ENCODE measurements at places on chromosomes 1 and 21. TPM values are rescaled to one million over a fixed set of nuclear protein-coding genes. Genes with fewer than 3 reads are reported as not detected.
A peak's percentile ranks its signal among the peaks of the same experiment; 100 is the strongest.

FOXO6 gene
- total RNA-seq = 0.22 TPM

DNA sequence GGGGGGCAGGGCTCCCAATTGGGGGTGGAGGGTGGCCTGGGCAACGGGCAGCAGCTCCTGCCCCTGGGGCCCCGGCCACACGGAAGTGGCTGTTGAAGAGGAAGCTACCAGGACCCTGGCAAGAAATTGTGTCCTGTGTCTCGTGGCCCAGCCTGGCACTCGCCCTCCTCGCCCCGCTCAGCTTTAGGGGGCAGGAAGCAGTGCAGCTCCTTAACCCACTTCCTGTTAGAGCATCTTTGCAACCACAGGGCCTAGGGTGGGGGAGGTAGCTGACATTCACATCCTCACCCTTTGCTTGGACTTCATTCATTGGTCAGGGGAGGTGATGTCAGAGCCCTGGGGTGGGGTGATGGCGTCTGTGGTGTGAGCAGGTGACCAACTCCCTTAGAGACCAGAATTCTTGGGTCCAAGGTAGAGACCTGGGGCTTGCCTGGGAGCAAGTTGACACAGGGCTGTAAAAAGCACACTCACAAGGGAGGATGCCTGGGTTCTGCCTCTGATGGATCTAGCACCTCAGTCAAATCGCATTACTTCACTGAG lies at the start of gene ARHGAP30:
ARHGAP30 (minus strand) TSS at position 161 of the 540 bp plus-strand sequence. CDS start 267 bp downstream, outside the sequence.
- peaks cover 17% of the 10 kb centered on the region for H3K36me3 ChIP-seq
- no peak within 1 kb of the TSS for H3K27ac ChIP-seq
- DNase-seq = no peak

DNA sequence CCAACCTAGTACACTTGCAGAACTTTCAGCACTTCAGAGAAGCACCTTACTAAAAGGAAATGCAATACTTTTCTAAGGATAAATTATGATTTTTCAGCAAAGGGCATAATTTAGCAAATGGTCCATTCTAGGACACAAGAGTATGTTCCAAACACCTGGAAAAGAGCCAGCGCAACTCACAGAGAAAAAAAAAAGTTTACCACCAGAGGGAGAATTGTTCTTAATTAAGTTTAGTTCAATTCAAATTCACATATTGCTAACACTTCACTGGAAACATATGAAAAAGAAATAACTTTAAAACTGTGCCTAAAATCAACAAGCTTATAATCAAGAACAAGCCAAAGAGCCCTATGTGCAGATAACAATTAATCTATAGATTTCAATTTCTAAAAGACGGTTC lies 338.1 kb downstream of the SEC16B start:
- no peaks in the 10 kb centered on the region for H3K4me1 ChIP-seq
- H3K36me3 ChIP-seq = no peaks in the 10 kb centered on the region
- no peak overlapping the region for H3K27ac ChIP-seq
- DNase-seq = peak; percentile 17
- H3K4me3 ChIP-seq = no peak overlapping the region

- H3K4me3 ChIP-seq = no peak overlapping the region
- H3K27ac ChIP-seq = peak overlapping the region; percentile 24
- no peak for DNase-seq
- H3K27me3 ChIP-seq = no peaks in the 10 kb centered on the region
These were observed 5.2 kb downstream of the AK2 start for GRCh38 chr1:33031506-33031905.

FABP3 gene
- total RNA-seq = not detected

ETNK2 gene
- total RNA-seq = 6.7 TPM

- peaks cover under 1% of the 10 kb centered on the region for H3K27me3 ChIP-seq
- no peak overlapping the region for H3K27ac ChIP-seq
- H3K36me3 ChIP-seq = no peaks in the 10 kb centered on the region
- no peak overlapping the region for H3K4me3 ChIP-seq
These were observed 155.4 kb downstream of the URB2 start for GRCh38 chr1:229781453-229781852.

DNA sequence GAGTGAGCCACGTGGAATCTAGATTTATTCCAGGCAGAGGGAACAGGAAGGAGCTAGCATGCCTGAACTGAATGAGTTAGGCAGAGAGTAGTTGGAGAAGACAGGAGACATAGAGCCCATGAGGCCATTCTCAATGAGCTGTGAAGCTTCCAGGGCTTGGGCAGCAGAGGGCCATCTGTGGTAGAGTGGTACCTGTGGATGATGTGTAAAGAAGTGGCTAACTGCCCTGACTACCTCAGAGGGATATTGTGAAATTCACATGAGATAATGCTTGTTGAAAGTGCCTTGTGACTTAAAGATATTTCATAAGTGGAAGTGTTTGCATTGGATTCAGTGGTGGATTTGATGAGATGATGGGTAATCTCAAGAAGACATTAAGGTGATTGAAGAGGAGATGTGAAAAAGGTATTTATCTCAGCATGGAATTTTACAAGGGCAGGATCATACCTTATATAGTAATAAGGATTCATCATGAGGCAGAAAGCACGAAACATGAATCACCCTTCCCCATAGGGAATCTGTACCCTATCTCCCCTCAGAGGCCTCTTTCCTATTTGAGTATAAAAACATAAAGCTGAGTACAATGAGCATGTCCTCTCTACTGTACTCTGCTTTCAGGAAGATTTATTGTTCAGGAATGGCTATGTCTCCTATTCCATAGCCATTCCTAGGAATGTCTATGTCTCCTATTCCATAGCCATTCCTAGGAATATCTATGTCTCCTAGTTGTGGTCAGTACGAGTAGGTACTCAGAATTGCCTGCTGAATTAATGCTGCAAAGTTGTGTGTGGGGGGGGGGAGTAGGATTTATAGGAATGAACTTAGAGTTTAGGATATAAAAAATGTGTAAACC lies 146.8 kb downstream of the PAPPA2 start:
- H3K27me3 ChIP-seq = no peaks in the 10 kb centered on the region
- no peak overlapping the region for H3K4me3 ChIP-seq
- peaks cover 14% of the 10 kb centered on the region for H3K4me1 ChIP-seq
- peak; percentile 11 for DNase-seq

- no peak overlapping the region for H3K27ac ChIP-seq
- H3K36me3 ChIP-seq = no peaks in the 10 kb centered on the region
- no peaks in the 10 kb centered on the region for H3K4me1 ChIP-seq
- H3K4me3 ChIP-seq = no peak overlapping the region
These were observed 27.2 kb upstream of the KLF18 start for GRCh38 chr1:44168520-44169098.

GRCh38 chr1:118483245-118484006 lies 298.4 kb upstream of the SPAG17 start:
- H3K27me3 ChIP-seq = no peaks in the 10 kb centered on the region
- no peak overlapping the region for H3K27ac ChIP-seq
- H3K36me3 ChIP-seq = no peaks in the 10 kb centered on the region

ARPC5 gene
- 240 TPM for total RNA-seq

Data from MCF 10A (cell line).